ENCODE measurements at places on chromosomes 5 and 9. TPM values are rescaled to one million over a fixed set of nuclear protein-coding genes. Genes with fewer than 3 reads are reported as not detected.

ANKRD34B gene
- not detected for total RNA-seq

DNA sequence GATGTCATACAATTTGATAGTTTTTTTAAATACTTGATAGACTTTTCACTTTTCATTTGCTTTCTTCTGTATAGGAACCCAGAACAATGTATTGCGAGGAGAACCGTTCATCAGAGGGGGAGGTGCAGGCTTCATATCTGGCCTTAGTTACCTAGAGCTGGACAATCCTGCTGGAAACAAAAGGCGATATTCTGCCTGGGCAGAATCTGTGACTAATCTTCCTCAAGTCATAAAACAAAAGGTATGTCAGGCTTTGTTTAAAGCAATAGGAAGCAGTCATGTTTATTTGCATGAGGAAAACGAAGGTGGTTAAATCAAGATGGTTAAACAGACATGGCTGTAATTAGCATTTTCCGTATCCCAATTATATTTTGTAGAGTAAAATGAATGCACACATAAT is 46.0 kb downstream of the C7 start:
- no peak for DNase-seq

IL9 gene
- not detected for total RNA-seq

DNA sequence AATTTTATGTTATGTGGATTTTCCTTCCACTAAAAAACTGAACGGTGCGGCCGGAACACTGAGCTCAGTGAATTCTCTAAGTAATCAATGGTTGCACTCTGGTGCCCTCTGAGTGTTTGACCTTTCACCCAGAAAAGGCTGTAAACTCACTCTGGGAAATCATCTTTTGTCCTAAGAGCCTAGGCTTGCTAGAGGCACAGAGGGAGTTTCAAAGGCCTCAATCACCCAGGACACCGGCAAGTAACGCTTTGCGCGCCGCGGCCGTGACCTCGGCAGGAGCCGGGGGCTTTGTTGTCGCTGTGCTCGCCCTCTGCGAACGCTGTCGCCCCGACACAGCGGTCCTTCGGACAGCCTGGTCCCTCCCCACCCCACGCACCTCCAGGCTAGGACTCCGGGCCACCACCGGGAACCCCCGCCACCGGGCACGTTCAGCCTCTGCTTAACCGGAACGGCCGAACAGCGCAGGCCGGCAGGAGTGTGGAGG is 703 bp downstream of the ISCA1 start:
- DNase-seq: no peak

- DNase-seq: no peak
Measured at GRCh38 chr9:129637102-129637501, 4.8 kb downstream of the ASB6 start.

Measured in sigmoid colon (tissue), 7 donors.